Left renal pelvis (tissue), 4 donors: ENCODE measurements at places on chromosomes 13 and 19. TPM values are rescaled to one million over a fixed set of nuclear protein-coding genes. Genes with fewer than 3 reads are reported as not detected.

Gene GPR18
- polyA plus RNA-seq, result 0.30 TPM

DNA sequence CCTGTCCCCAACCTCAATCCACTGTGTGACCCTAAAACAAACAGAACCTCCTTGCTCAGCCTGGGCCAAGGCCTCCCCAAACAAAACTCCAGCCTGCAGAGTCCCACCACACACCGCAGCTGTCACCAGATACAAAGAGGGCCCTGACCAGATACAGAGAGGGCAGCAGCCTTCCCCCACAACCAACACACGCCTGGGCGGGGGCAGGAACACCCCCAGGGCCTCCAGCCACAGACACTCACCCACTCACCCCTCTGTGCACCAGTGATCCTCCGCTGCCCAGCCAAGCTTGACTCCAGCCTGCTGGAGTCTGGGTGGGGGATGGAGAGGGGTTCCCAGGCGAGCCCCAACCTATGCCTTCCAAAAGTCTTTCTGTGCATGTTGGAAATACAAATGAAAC is 5.9 kb upstream of the CIRBP start:
- DNase-seq, result no peak

- no peak for DNase-seq
These were observed 19.3 kb downstream of the GADD45B start for GRCh38 chr19:2495130-2495641.

DNA sequence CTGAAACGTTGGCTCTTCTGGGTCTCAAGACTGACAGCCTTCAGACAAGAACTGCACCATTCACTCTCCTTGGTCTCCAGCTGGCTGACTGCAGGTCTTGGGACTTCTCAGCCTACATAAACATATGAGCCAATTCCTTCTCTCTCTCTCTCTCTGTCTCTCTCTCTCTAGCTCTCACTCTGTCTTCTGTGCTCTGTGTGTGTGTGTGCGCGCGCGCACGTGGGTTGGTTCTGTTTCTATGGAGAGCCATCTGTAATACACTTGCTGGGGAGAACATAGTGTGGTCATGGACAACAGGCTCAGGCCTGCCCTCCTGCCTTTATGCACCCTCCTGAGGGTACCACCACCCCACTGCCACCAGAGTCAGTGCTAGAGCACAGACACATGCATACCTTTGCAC is 13.7 kb upstream of the SERPINE3 start:
- no peak for DNase-seq

DNA sequence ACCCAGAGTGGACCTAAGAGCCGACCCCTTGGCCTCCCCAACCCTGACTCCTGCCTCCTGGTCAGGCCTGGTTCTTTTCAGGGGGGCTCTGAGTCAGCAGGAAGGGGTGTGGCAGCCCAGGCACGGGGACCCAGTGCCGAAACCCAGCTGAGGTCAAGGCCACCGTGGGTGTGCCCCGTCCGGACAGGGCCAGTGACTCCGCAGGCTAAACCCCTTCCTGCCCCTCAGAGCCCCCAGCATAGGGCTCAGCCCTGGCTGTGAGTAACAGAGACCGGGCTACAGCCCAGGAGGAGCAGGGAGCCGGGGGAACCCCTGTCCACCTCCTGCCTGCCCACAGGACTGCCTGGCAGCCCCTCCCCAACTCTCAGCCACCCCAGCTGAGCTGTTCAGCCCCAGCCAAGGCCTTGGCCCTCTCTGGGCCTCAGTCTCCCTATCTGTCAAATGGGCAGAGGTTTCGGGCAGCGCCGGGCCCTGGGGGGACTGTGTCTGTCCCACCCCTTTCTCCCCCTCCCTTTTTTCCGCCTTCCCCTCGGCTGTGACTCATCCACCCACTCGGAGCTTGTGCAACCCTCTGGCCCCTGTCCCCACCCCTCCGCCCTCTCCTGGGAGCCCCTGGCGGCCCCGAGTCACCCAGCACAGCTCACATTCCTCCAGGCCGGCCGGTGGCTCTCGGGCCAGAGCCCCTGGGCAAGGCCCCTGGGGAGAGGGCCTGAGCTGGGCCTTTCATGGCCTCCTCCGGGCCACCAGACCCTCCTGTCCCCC is 8.6 kb downstream of the ZBTB7A start:
- DNase-seq, result no peak

DNA sequence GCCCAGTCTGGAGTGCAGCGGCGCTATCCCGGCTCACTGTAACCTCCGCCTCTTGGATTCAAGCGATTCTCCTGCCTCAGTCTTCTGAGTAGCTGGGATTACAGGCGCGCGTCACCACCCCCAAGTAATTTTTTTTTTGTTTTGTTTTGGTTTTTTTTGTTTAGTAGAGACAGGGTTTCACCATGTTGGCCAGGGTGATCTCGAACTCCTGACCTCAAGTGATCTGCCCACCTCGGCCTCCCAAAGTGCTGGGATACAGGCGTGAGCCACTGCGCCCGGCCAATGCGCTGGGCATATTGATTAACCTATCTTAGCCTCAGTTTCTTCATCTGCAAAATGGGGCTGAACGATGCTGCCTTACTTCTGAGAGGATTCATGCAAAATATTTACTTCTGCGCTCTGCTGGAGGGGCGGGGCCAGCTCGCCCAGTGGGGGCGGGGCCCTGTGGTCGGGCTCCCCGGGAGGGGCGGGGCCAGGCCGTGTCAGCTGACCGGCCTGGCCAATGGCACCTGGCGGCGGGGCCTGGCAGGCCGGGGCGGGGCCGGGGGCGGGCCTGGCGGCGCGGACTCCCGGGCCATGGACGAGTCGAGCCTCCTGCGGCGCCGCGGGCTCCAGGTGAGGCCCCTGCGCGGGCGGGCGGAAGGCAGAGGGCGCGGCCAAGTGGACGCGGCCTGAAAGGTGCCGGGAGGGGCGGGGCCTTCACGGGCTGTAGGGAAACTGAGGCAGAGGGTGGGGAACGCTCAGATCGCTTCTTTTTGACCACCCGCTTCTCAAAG is at the start of gene MAST3:
Gene MAST3 (plus strand): TSS at position 562 of the 776 bp plus-strand sequence. CDS start 15 bp downstream, at position 577.
- no peak for DNase-seq

Gene ZNF17
- 13.9 TPM for polyA plus RNA-seq

- DNase-seq, result no peak
These were observed 1.3 kb downstream of the NAT14 start for GRCh38 chr19:55486043-55486970.

- DNase-seq, result no peak
These were observed 9.2 kb downstream of the LMTK3 start for GRCh38 chr19:48502350-48503018.

DNA sequence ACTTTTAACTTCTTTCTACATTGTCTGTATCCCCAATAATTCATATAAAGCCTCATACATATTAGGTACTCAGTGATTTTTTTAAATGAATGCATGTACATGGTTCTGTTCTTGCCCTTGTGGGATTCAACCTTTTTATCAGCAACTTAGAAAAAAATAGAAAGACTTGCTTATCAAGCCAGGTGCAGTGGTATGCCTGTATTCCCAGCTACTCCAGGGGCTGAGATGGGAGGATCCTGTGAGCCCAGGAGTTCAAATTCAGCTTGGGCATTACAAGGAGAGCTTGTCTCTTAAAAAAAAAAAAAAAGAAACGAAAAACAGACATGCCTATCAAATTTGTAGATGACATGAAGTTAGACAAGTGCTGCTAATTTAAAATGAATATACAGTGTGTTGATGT is 54.2 kb upstream of the MYCBP2 start:
- DNase-seq, result no peak

GRCh38 chr13:99845161-99845874 is 126.2 kb downstream of the ZIC5 start:
- DNase-seq, result no peak
